Pons (tissue), 1 donor: ENCODE measurements at places on chromosomes 3 and 15.

GRCh38 chr3:40201770-40202169, 107.7 kb upstream of the EIF1B start:
- DNase-seq, result no peak

DNA sequence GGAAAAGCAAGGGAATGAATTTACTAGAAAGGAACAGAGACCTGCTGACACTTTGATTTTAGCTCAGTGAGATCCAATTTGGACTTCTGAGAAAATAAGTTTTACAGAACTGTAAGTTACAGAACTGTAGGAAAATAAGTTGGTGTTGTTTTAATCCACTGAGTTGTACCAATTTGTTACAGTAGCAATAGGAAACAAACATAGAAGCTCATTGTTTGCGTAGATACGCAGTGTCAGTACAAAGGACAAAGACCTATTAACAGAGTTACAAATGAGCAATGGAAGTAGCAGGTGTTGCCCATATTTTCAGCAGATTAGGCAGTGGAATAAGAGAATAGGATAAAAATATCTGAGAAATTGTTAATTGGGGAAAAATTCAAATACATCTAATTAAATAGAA, 385.8 kb upstream of the CNTN6 start:
- peak; percentile 94 for DNase-seq

- DNase-seq, result no peak
These were observed 141.0 kb downstream of the GABRB3 start for GRCh38 chr15:26631894-26632293.

DNA sequence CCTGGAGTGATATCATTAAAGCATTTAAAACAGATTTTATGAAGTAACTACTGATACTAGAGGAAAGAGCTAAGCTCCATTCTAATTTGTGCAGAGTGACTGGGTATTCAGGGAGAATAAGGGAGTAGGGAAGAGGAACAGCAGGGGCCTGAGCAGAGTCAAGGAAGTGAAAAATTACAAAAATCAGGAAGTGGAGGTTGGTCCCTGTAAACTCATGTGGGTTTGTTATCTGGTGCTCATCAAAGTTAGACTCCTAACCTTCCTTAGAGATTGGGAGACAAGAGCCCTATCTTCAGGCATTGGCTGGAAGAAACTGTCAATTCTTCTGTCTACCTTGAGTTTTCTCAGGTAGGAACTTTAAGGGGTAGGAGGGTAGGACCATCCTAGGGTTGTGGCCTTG, 82.5 kb downstream of the NEK11 start:
- no peak for DNase-seq

- no peak for DNase-seq
These were observed 156.3 kb downstream of the HCN4 start for GRCh38 chr15:73212424-73212823.

GRCh38 chr3:113668015-113668414, 28.4 kb downstream of the USF3 start:
- DNase-seq, result no peak

GRCh38 chr3:65875393-65876027, 163.2 kb downstream of the MAGI1 start:
- no peak for DNase-seq

- no peak for DNase-seq
These were observed 31.7 kb downstream of the HMCES start for GRCh38 chr3:129310111-129311011.

DNA sequence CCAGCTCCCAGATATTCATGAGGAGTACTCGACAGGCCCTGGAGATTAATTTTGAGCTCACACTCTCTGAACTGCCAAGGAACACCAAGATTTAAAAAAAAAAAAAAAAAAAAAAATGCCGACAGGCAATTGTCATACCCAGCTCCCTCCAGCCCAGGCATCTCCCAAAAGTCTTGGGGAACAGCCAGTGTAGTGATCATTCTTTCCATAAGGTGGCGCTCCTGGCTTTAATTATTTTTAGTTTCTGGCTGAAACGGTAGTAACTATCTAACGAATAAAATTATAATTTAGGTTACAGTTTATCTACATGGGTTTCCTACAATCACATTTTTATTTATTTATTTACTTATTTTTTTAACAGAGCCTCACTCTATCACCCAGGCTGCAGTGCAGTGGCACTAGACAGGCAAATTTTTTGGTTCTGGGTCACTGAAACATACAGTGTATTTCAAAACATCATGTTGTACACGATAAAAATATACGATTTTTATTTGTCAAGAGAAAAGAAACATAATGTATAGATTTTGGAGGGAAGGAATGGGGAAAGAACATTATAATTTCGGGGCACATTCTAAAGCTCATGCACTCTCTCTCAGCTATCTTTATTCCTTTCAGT, 157.3 kb downstream of the ADAMTS9 start:
- peak; percentile 61 for DNase-seq

GRCh38 chr15:74201710-74202420, 722 bp downstream of the STRA6 start:
- DNase-seq, result no peak

DNA sequence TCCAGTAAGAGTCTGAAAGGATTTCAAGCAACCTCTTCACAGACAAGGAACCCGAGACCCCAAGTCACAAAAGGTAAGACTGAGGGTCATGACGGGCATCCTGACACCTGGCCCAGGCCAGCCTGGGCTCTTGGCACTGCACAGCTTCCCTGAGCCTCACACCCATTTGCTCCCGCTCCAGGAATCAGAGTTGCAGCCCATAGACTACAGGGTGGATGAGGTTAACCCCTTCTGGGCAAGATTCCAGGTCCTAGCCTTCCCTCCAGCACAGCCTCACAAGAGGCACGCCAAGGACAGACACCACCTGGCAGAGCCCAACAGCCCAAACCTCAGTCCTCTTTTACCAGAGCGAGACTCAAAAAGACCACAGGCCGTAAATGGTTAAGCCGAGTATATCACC, 36.2 kb downstream of the RBPMS2 start:
- no peak for DNase-seq

GRCh38 chr3:29092348-29092747, 188.5 kb upstream of the RBMS3 start:
- DNase-seq, result no peak

GRCh38 chr3:169091196-169091823, 572.2 kb downstream of the MECOM start:
- DNase-seq, result no peak

DNA sequence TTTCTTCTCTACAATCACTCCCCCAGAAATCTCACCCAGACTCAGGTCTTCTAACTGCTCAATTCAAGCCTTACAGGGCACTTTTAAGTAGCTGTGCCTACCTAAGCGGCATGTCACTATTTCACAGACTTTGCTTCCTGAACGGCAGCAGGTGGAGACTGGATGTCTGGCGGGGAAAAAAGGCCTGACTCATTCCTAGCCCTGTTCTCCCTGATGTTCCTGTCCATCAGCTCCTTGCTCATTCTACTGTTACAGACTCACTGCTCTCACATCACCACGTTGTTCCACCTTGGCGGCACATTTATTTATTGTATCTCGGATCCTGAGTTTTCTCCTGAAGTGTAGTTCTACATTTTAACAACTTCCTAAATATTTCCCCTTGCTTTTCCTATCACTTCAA, 52.6 kb upstream of the ATP11B start:
- no peak for DNase-seq

GRCh38 chr3:12097971-12098370, 60.7 kb downstream of the TIMP4 start:
- no peak for DNase-seq

GRCh38 chr15:71089801-71090200, 25.5 kb upstream of the THSD4 start:
- DNase-seq, result no peak

DNA sequence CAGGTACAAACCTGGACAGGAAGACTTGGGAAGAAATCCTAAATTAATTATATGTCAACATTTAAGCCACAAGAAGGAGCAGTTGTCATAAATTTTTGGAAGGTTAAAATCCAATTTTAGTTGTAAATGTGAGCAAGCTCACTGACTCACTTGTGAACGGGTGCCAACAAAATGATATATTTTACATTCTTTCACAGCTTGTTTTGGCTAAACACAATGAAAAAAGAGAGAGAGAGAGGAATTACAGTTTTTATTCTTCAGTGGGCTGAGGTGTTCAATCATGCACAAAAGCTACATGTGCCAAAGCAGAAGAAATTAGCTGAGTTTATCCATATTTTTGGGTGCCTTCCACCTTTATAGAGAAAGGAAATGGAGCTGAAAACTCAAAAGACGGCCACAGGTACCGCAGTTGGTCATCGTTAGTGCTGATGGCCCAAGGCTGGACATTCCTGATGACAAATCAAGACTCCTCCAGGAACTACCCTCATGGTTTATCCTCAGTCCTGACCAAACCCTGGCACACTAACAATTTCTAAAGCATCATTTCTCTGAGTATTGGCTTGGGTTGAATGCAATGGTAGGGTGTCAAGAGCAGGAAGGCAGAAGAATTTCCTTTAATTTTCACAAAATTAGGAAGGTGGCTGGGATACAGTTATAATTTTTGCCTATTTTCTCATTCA, 37.6 kb upstream of the WNT5A start:
- no peak for DNase-seq

DNA sequence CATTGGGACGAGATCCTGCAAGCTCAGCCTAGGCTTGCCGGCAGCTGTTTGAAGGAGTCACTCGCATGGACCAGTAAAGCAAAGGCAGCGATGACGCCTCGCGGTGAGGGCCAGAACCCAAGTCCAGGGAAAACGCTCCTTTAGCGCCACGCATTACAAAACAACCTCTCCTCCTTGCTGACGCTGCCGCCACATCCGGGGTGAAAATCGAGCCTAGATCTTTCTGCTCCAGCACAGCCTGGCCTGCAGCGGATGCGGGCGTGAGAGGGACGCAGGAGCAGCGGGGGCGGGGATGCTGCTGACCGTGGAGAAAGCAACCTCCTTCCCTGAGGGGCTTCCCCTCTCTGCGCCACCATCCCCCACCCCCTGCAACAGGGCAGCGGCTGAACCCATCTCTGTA, 46.7 kb downstream of the CASR start:
- no peak for DNase-seq

- peak; percentile 41 for DNase-seq
These were observed 631 bp upstream of the CNBP start for GRCh38 chr3:129184396-129184657.

DNA sequence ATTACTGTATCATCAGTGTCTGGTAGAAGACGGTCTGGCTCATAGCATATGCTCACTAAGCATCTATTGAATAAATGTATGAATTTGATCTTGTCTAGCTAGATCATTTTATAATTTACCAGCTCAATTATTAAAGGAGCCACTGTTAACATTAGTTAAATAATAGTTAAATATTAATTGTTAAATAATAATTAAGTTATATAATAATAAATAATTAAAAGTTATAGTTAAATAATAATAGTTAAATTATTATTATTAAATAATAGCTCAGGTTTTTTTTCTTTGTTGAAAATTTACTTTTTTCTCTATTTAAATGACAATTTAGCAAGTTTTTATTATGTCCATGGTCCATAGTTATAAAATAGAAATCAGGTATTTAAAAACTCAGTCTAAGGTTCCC, 274.4 kb downstream of the OXSM start:
- no peak for DNase-seq

GRCh38 chr3:169869484-169870220, at the start of gene LRRC31:
Gene LRRC31, minus strand, starts transcription at chr3:169869935. Its CDS starts 128 bp downstream, at chr3:169869807.
- DNase-seq, result no peak

- no peak for DNase-seq
These were observed 14.4 kb upstream of the CSPG4 start for GRCh38 chr15:75727031-75727531.

GRCh38 chr3:123279121-123279520, 77.4 kb downstream of the SEC22A start:
- no peak for DNase-seq

GRCh38 chr3:14203521-14204079, 25.0 kb downstream of the LSM3 start:
- DNase-seq, result peak; percentile 90

DNA sequence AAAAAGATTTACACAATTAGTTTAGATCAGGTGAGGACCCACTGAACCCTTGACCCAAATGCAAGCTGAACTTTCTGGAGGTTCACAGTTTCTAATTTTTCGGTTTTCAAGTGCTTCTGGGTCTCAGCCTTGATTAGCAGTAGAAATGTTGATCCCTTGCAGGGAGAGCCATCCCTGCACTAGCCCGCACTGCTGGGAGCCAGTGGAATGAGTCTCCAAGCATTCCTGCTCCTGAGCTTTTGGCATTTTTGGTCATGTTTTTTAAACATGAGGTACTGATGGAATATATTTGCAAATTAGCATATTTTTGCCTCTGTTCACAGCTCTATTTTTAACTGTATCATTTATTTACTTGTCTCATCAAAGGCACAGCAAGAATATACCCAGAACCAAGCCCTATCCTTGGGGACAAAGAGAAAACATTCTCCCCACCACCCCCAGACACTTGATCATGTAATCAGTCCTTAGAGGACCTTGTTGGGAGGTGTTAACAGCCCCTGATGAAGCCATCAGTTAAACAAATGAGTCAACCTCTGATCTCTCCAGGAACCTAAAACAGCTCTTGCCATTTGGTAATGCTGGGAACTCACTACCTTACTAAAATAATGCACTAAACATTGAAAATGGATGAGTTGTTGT, 119.0 kb upstream of the CTDSPL start:
- no peak for DNase-seq

GRCh38 chr15:57503051-57503702, 88.5 kb upstream of the MYZAP start:
- DNase-seq, result no peak

- DNase-seq, result no peak
These were observed 28.0 kb downstream of the LRRC28 start for GRCh38 chr15:99279290-99279689.

DNA sequence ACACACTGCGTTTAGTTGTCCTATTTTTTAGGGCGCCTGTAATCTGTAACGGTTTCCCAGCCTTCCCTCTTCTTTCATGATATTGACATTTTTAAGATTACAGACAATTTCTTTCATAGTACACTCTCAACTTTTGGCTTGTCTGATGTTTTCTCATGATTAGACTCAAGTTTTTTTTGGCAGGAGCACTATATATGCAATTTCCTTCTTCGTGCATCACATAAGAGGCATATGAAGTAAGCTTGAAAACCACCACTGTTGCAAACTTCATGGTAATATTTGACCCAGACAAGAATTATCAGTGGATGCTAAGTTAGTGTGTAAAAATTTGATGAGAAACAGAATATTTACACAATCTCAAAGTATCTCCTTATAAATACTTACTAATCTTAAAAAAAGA, 119.2 kb upstream of the CMC1 start:
- no peak for DNase-seq
